ENCODE measurements at places on chromosomes 6 and 20.
A peak's percentile ranks its signal among the peaks of the same experiment; 100 is the strongest.

GRCh38 chr6:79064635-79065034, 13.4 kb downstream of the PHIP start:
- DNase-seq = no peak

GRCh38 chr6:36130667-36131510, 576 bp downstream of the MAPK13 start:
- peak; percentile 86 for DNase-seq

GRCh38 chr6:12189661-12190060, 100.5 kb upstream of the EDN1 start:
- no peak for DNase-seq

- DNase-seq = no peak
Observed at GRCh38 chr6:81984599-81984998, 232.1 kb upstream of the TENT5A start.

DNA sequence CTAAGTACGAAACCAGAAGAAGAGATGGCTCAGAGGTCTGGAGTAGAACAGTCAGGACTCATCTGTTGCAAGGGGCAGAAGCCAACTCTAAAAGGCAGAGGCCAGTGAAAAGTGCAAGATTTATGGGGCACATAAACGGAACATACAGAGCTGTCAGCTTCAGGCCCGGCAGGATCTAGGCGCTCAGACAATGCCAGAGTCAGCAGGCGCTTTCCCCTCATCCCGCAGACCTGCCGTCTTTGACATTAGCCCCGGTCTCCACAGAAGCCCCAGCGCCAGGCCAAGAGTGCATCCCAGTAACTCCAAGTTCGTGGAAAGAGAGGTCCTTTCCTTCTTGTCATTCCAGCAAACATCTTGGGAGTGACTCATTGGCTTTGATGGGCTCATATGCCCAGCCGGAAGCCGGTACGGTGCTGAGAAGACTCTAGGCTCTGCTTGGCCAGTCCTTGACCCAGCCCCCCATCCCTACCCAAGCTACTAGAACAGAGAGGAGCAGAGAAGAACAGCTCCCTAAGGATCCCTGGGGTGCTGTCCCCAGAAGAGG, 260.9 kb downstream of the TAF4 start:
- DNase-seq = no peak

- DNase-seq = no peak
Observed at GRCh38 chr6:40963019-40963418, 76.0 kb downstream of the UNC5CL start.

GRCh38 chr20:1319051-1319450, 9.9 kb downstream of the SDCBP2 start:
- DNase-seq = no peak

GRCh38 chr6:107443608-107444267, 15.6 kb downstream of the PDSS2 start:
- DNase-seq = no peak

DNA sequence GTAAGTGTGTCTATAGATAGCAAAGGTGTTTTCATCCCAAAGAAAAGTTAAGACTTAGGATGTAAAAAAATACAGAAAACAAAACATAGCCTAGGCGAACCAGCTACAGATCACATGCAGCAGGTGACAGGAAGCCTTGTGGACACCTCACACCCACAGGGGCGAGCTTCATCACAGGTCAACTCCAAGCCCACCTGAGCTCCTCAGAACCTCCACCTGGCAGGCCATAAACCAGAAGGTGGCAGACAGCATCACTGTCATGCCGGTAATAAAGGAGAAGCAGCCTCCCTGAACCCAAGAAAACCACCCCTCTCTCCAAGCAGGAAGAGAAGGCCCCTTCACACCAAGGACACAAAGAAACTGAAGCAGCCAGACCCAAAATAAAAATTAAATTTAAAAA, 1.0 kb downstream of the RALGAPA2 start:
- peak; percentile 40 for DNase-seq

DNA sequence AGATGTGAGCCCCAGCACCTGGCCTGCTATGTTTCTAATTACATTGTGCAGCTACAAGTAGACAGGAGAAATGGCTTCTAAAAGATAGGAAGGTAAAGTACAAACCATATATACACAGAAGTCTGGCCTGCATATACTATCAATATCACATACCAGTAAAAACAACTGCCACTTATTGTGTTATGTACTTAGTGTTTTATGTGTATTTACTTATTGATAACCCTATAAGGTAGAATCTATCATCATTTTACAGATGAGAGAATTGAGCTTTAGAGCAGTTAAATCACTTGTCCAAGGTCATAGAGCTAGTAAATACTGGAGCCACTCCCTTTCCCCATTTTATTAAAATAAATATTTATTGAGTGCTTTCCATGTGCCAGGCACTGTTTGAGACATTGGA, 102.4 kb upstream of the PRDM1 start:
- DNase-seq = no peak

DNA sequence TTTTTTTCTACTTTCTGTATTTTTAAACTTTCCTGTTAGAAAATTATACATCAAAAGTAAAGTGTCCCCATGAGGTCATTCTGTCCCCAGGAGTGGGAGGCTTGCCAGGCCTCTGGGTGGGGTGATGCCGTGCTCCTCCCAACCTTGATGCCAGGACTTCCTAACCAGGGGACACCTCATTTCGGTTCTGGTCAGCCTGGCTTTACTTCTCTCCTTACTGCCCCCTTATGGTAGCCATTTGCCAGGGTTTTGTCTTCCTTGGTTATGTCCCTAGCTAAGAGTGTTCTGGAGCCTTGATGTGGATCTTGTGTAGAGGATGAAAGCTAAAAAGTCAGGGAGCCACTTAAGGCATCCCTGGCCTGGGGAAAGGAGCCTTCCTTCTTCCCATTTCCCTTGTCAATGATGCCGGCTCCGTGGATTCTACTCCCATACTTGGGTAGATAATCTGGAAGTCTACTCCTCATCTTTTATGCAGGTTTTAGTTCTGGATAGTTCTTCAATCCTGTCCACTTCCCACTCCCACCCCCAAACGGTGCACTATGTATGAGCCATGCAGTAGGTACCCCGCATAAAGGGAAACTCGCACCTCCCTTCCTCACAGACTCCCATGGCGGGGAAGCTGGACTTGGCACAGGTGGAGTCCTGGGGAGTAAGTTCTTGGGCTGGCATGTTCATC, 164.1 kb upstream of the SALL4 start:
- DNase-seq = peak; percentile 10

DNA sequence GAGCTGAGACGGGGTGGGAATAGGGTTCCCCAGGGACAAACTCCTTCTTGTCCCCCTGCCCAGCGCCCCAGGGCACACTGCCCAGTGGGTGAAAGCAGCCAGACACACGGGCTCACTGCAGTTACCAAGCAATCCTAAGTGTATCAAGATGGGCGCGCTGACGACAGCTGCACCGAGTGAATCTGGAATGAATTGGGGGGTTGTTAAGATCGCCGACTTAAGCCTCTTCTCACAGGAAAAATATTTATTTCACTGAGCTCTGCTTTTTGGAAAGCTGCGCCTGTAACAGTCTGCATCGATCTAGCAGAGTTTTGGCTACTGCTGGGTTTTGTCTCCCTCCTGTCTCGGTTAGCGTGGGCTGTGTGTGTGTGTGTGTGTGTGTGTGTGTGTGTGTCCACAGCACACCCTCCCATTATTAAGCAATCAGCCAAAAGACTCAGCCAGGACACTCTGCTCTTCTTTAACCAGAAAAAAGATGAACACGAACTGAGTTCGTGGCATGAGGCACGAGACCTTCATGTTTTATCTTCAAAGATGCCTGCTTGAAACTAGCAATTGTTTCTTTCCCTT, 35.9 kb downstream of the RIPOR3 start:
- no peak for DNase-seq

DNA sequence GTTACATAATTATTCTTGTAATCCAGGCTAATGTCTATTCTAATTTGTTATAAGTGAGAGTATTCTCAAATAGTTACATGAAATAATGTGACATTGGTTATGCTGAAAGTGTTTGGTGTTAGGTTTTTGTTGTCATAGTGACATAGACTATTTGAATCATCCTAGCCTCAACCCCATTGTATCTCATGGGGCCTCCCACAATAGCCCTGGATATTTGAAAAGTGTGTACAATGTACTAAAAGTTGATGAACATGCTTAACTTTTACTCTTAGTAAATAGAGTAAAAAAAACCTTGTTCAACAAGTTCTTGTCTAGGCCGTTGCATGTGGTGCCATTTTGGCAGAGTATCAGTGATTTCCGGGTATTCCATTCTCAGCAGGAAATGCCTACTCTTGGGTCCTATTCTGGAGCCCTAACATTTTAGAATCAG, 83.0 kb downstream of the RTN4IP1 start:
- no peak for DNase-seq

GRCh38 chr20:7010527-7010926, 243.0 kb downstream of the BMP2 start:
- no peak for DNase-seq

- DNase-seq = no peak
Observed at GRCh38 chr20:63159826-63160640, 55.9 kb downstream of the YTHDF1 start.

DNA sequence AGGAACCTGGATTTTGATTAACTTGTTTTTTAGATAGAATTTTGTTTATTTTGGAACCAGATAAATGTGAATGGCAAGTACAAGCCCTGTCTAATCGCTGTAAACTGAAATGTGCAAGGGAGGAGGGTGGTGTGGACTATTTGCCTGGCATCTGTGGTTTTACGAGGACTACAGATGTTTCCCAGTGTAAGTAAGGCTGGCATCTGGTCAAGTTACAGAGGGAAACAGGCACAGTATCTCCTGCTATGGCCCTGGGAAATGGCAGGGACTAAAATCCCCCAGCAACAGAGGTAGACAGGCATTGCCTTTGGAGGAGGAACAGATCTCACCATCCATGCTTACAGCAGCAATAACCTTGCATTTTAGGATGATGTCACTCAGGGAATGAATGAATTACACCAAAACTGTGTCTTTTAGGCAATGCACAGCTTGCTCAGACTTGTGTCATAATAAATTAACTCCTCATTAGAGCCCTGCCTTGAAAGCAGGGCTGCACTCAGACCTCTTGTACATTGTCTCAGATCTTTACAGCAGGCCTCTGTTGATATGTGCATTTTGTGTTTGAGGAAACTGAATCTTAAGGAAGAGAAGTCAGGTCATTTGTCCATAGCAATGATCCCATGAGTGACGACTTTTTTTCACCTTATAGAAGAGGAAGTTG, 96.2 kb downstream of the TCP11 start:
- no peak for DNase-seq

DNA sequence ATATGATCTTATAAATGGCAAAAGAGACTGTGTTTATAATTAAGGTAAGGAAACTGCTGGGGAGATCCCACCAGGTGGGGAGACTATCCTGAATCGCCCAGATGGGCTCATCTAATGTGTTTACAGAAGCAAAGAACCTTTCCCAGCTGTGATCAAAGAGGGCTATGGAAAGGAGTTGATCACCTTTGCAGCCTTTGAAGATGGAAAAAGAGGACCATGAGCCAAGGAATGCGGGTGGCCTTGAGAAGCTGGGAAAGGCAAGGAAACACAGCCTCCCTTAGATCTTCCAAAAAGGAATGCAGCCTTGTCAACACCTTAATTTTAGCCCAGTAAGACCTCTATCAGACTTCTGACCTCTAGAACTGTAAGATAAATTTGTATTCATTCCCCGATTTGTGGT, 66.5 kb upstream of the ADGRG6 start:
- no peak for DNase-seq

DNA sequence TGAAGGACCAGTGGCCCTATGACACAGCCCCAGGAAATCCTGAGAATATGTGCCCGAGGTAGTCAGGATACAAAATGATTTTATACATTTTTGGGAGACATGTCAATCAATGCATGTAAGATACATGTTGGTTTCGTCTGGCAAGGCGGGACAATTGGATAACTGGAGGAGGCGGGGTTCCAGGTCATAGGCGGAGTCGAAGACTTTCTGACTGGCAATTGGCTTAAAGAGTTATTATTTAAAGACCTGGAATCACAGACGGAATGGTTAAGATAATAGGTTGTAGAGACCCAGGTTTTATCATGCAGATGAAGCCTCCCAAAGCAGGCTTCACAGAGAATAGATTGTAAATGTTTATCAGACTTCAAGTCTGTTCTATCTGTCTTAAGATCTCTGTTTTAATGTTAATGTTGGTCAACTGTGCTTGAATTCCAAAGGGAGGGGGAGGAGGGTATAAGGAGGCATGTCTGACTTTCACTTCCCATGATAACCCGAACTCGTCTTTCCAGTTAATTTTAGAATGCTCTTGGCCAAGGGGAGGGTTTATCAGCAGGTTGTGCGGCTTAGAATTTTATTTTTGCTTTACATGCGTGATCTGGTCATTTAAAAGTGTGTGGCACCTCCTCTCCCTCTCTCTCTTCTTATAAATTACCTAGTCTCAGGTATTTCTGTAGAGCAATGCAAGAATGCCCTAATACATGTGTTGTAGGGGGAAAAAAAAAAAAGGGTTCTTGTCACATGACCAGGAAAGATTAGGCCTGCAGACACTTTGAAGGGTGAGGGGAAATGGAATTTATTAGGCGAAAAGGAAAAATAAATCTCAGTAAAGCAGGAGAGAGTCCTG, 230.7 kb downstream of the NFATC2 start:
- no peak for DNase-seq

GRCh38 chr20:64158346-64159285, 5.6 kb upstream of the MYT1 start:
- no peak for DNase-seq

GRCh38 chr6:124560873-124561567, 401.2 kb upstream of the RNF217 start:
- no peak for DNase-seq

DNA sequence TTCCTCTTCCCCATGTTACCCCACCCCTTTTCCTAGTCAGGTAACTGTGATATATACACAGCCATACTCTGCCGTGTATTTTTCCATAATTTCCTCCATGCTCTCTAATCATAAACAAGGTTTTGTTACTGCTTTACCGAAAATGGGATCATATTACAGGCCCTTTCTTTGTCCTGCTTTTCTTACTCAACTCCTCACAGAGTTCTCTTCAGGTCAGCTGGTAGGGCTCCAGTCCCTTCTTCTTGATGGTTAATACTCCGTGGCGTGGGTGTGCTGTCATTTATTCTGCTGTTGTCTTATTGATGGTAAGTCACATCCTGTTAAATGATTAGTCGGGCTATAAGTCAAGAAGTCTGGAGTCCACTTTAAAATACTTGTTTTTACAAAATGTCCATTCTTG, 24.9 kb upstream of the PI16 start:
- DNase-seq = no peak

DNA sequence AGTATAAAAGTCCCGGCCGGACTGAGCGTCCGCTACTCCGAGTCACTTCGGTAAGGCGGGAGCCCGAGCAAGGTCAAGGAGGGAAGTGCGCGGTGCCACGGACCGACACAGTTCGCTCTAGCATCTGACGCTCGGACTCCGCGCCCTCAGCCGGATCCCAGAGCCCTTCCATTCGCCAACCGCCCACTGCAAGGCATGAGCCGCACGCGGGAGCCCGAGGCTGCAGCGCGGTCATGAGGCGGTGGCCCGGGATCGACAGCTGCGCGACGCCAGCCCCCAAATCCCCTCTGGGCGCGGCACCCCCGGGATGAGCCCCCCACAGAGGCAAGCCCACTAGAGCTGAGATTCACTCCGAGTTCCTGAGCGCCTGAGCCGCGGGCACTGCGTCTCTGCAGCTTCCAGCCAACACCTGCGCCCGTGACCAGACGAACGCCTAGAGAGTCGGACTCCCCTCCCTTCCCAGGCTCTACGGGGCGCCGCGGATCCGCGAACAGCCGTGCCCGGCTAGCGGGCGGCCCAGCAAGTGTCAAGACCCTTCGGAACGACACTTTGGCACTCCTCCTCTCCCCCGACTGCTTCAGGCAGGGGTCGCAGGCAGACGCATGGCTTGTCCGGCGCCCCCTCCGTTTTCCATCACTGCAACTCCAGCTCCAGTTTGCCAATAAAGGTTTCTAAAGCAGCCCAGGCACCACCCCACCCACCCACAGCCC, 725 bp upstream of the ISM1 start:
- peak; percentile 47 for DNase-seq
